Activated T-cell treated with anti-CD3 and anti-CD28 coated beads for 48 hours (primary cell): ENCODE measurements at places on chromosomes 1 and 21.

GRCh38 chr21:36297938-36298572, 21.9 kb upstream of the MORC3 start:
- peak; percentile 36 for DNase-seq

- no peak for DNase-seq
Observed at GRCh38 chr1:226491093-226491850, 57.3 kb upstream of the STUM start.

DNA sequence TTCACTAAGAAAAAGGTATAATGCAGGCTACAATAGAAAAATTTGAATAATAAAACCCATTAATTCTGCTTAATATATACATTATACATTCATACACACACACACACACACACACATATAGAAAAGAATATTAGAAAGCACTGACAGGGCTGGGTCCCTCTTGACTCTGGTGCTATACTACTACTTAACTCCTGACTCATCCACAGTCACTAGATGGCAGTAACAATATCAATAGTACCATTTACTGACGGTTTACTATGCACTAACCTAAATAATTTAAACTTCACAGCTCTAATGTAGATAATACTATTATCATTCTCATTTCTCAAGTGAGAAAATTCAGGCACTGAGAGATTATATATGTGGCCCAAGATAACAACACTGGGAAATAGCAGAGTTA, 87.5 kb downstream of the COP1 start:
- no peak for DNase-seq

DNA sequence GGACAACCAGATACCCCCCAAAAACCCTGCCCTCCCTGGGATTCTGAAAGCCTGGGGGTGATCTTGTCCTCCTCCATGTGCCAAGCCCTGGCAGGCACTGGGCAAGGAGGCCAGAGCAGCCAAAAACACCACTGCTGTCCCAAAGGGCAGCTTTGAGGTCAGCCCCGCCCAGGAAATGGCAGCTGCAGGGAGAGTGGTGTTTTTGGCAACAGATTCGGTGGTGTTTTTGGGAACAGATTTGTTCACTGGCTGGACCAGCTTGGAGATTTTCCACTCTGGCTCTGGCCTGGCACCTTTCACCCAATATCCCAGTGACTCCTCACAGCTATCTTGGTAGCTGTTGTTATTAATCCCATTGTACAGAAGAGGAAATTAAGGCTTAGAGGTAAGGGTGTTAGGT, 34.7 kb downstream of the LRP8 start:
- no peak for DNase-seq

GRCh38 chr1:46532498-46533178, 18.8 kb downstream of the KNCN start:
- peak; percentile 62 for DNase-seq

- no peak for DNase-seq
Observed at GRCh38 chr1:63878932-63879331, 105.1 kb downstream of the ROR1 start.

GRCh38 chr1:158901623-158902022, 29.7 kb upstream of the PYHIN1 start:
- DNase-seq = no peak

- no peak for DNase-seq
Observed at GRCh38 chr1:224733027-224733911, 117.2 kb downstream of the CNIH3 start.

DNA sequence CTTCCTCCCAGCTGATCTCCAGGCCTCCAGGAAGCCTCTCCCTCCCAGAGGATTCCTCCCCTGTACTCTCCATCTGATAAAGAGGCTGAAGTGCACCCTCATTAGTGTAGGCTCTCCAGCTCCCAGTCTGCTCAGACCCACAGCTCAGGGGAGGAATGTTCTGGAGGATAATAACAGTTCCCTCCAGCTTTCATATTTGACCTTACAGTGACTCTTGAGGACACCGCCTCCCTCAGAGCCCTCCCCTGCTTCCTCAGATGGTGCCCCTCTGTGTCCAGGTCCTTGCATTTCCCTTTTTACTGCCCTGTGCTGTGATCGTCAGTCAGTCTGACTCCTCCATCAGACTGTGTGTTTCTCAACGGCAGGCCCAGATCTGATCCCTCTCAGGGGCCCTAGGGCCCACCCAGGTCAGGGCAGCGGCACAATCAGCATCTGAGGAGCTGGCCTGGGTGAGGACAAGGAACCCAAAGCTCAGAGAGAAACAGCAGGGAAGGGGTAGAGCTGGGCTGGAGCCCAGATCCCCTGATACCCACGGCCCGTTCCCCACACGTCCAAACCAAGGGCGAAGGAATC, 1.1 kb upstream of the SHISAL2A start:
- no peak for DNase-seq

- no peak for DNase-seq
Observed at GRCh38 chr1:169130683-169131082, 24.2 kb downstream of the ATP1B1 start.

DNA sequence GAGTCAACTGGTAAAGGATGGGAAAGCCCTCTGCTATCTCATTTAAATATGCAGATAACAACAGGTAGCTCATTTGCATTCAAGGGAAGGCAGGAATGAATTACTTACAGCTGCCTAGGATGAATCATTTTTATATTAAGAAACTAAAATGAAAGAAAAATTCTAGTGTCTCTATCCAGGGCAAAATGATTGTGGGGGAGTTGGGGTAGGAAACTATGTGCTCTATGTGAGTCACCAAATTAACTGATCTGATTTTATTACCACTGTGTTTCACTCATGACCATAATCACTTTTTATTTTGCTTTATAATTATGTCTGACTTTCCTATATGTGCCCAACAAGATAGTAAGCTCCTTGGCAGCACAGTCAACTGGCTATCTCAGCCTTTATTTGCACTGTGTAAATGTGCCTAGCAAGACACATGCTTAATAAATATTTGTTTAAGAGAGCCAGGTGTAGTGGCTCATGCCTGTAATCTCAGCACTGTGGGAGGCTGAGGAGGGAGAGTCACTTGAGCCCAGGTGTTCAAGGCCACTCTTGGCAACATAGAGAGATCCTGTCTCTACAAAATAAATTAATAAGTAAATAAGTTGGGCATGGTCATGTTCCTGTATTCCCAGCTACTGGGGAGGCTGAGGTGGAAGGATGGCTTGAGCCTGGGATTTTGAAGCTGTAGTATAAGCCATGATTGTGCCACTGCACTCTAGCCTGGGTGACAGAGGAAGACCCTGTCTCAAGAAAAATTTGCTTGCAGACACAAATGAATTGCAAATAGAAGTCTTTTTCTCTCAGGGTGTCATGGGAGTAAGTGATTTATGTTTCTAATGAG, 84.1 kb downstream of the SPAG17 start:
- DNase-seq = no peak

GRCh38 chr1:113881661-113882060, 5.7 kb downstream of the BCL2L15 start:
- DNase-seq = no peak

DNA sequence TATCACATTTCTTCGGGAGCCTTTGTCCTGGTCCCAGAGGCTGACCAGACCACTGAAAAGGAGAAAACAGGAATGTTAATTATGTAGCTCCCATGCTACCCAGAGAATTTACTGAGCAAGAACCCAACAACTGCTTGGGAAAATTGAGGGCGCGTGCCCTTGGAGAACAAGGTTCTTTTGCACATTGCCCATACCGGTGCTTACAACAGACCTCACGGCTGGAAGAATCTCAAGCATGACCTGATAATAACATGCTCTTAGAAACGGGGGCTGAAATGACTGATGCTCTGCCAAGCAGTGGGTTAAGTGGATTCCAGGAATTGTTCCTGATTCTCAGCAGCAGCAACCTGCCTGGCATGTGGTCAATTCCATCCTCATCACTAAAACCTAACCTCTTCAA, 49.3 kb upstream of the AJAP1 start:
- DNase-seq = no peak

DNA sequence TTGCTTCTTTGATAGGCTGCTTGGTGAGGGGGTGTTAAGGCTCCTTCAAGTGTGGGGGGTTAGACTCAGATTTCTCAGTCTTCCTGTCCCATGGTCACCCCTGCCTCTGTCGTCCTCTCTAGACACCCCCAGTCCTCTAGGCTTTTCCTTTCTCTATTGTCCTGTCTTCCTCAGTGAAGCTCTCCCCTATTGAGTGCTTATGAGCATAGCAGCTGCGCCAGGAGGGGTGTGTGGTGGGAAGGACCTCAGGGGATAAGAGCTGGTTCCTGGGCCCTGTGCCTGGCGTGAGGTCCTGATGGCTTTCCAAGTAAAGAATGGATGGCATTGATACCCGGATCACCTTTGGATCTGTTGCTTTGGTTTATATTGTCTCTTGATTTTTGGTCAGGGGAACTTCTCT, 69.1 kb downstream of the DIP2A start:
- no peak for DNase-seq

DNA sequence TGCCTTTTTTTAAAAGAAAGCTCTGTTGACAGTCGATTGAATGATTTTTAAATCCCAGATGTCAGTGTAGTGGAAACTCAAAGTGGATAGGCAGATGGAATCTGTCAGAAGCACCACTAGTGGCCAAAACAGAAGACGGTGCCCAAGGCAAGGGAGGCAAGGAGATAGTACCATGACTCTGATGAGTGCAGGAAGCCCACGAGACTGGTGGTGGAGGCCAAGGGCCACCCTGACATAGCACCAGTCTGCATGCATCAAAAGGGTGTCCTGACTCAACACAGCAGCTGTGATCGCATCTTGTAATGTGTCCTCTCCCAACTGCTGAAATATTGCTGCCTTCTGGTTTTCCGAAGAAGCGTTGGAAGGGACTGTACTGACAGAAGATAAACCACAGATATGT, 124.1 kb upstream of the PAPPA2 start:
- DNase-seq = no peak

DNA sequence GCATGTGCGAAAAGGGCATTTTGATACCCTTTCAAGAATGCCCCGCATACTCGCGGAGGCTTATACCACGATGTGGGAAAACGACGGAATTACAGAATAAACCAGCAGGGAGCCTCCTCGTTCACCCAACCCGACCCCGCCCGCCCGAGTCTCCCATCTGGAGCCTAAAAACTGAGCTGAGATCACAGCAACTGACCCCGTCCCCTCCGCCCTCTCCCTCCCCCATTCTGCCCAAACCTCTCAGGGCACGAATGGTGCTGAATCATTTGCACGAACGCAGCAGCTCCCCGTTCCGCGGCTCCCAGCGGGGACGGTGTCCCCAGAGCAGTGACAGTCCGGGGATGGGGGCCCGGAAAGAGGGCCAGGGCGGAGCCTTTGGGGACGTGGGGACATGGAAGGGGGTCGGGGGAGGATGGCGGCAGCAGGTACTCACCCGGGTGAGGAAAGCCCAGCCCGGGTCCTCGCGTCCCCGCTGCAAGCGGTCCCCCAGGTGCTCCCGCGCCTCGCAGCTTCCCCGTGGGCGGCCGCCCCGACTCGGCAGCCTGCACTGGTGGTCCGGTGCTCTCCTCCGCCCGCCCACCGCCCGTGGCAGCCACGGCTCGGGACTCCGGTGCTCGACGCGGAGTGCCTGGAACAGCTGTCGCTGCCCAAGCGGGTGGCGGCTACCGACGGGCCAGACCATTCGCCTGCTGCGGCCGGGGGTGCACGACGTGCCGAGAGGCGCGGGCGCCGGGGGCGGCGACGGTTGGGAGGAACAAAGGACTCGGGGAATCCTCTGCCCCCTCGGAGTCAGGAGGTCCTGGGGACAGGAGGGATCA, at the start of gene TTLL7:
TSS of gene TTLL7 (minus strand) at position 635 of the 818 bp plus-strand sequence. CDS start 46,921 bp downstream, outside the sequence.
- DNase-seq = peak; percentile 58

GRCh38 chr21:28856588-28857250, 136.0 kb downstream of the LTN1 start:
- no peak for DNase-seq

DNA sequence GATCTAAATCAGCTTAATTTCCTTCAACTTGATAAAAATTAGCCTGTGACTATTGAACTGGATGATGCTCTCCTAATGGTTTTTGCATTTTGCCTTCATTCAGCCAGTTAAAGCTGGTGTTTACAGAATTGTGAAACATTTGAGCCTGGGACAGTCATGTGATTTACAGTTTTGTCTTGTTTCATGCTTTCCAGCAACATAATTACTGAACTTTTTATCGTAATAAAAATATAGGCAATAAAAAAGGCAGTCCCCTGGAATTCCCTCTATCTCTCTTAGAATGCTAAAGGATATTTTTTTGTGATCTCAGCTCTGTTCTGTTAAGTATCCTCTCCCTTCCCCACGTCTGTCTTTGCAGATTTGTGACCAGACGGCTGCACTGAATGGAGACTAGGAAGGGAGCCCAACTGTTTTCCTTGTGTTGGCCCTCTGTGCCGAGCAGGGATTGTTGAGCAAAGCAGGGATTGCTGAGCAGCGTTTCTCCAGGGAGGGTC, 70.3 kb upstream of the RGL1 start:
- no peak for DNase-seq

DNA sequence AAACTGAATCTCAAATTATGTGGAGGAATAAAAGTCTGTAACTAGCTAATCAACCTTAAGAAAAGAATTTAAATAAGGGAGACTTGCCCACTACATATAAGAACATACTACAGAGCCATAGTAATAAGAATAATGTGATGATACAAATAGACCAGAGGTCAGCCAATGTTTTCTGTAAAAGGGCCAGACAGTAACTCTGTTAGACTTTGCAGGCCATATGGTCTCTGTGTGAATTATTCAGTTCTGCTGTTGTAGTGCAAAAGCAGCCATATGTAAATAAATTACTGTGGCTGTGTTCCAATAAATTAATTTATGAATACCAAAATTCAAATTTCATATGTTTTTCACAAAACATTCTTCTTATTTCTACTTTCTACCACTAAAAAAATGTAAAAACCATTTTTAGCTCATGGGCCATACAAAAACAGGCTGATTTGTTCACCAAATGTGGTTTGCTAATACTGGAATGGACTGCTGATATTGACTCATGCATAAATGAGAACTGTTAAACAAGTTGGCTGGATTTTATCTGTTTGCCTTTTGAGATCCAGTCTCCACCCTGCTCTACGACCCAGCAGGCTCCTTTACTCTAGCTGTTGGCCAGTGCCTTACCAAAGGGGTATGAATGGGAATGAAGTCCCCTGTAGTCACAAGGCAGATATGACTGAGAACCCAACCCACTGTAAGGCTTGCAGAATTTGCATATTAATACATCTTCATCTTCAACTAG, 98.2 kb upstream of the ZNHIT6 start:
- DNase-seq = no peak

GRCh38 chr1:111846842-111847241, 91.1 kb downstream of the DDX20 start:
- DNase-seq = no peak

DNA sequence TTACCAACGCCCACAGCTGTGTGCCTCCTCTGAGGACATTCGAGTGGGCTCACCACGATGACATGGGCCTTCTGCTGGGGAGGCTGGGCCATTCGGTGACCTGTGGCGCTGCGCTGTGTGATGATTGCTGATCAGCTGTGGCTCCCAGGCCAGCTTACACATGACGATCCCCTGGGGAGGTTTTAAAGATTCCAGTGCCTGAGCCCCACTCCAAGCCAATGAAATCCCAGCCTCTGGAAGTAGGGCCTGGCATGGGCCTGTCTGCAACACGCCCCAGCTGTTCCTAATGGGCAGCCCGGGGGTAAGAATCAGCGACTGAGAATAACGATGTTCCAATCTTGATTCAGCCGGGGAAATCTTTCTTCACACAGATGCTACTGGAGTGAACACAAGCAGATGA, 153.7 kb downstream of the KCNJ6 start:
- no peak for DNase-seq

GRCh38 chr1:220894924-220895256, 15.6 kb downstream of the HLX start:
- DNase-seq = no peak
